Right atrium auricular region (tissue), 2 donors: ENCODE measurements at places on chromosomes 4 and X. TPM values are rescaled to one million over a fixed set of nuclear protein-coding genes. Genes with fewer than 3 reads are reported as not detected.

Gene NUDT11
- total RNA-seq: not detected

- no peak for DNase-seq
Measured at GRCh38 chr4:112312610-112313239, 15.6 kb downstream of the ALPK1 start.

DNA sequence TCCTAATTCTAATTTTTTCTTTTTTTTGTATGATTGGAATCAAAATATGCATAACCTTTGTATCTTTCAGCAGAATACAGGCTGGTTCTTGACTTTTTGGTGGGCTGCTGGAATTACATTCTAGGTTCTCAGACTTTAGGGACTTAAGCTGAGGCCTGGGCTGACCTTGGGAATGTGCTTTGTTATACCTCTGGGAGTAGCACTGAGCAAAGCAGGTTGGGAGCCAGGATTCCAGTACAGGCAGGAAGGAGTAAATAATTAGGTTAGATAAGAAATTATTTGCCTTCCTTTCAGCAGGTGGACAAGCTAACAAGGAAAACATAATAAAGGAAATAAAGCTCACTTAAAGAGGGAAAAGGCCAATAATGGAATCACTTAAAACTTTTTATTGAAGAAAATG, 49.9 kb upstream of the SLC4A4 start:
- DNase-seq: no peak

Gene CTAG1B
- total RNA-seq: not detected

Gene FHL1
- total RNA-seq: 2,468 TPM
